Dermis blood vessel endothelial cell (primary cell): ENCODE measurements at places on chromosomes 12 and 14. TPM values are rescaled to one million over a fixed set of nuclear protein-coding genes. Genes with fewer than 3 reads are reported as not detected.
A peak's percentile ranks its signal among the peaks of the same experiment; 100 is the strongest.

DNA sequence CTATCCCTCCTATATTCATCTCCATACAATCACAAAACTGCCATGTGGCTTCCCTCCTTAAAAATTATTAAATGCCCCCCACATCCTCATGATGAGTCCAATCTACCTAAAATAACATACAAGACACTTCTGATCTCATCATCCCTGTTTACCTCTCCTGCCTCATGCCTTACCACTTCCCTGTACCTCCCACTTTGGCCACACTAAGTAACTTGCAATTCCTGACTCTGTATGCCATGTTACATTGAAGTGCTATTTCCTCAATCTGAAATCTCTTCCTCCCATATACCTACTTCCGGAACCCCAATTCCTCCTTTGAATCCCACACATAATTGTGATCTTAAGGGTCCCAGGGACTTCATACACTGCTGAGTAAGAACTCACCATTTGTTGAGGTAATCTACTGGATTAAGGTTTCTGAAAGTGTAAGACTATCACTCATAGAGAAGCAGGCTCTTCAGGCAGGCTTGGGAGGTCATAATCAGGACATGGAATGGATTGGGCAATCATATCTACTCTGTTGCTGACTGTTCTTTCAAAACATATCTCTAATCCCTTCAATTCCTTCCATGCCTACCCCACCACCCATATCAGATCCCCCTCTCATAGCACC lies 117.6 kb upstream of the PLEKHG7 start:
- no peak for DNase-seq

GRCh38 chr12:6235499-6235898 lies 35.3 kb downstream of the CD9 start:
- peak; percentile 63 for DNase-seq

DNA sequence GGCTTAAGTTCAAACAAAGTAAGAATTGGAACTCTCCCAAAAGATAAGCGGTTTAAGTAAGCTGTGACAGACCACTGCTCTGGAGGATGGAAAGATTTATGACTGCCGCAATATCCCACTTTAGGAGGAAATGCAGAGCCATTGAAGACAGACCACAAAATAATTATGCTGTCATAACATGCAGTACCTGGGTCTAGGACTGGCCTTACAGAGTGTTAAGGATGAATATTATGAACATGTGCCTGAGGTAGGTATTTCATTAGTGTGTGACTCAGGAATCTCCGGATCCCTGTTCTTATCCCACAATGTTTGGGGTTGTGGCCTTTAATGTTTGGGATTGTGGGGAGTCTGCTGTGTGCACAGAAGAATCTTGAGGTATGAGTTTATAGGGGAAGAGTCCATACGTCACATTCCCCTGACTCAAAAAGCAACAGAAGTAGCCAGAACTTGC lies 114.9 kb downstream of the SAMD4A start:
- no peak for DNase-seq

DNA sequence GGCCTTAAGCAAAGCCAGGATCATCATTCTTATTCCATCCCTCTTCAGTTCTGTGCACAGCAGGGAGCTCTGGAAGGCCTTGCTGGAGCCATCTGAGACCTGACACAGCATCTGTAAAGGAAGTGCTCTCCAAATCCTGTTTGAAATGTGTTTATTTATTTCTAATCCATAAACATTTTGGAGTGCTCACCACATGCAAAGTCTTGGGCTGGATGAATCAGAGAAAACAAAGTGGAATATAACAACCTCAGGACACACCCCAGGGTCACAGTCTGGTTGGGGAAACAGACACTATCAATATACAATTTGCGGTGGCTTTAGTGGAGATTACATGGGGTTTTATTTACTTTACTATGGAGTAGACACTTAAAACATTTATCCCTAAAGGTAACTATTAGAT lies 54.3 kb downstream of the BMP4 start:
- DNase-seq: no peak

Gene CISTR
- total RNA-seq: not detected in 2 replicates

DNA sequence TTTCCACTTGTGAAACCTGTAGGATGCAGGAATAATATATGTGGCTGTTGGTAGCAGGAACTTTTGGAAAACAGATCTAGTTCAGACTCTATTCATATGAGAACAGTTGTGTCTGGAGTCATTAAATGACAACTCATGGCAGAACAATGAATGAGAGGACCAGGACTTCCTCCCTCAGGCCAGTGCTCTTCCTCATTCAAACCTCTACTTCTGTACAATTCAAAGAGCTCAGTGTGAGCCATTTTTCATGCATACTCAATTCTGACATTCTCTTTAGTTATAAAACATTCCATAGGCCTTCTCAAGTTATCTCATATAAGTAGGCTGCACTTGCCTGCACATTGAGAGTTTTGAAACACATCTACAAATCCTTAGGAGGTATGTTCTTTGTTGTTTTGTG lies 1526.6 kb upstream of the FLRT2 start:
- peak; percentile 55 for DNase-seq

DNA sequence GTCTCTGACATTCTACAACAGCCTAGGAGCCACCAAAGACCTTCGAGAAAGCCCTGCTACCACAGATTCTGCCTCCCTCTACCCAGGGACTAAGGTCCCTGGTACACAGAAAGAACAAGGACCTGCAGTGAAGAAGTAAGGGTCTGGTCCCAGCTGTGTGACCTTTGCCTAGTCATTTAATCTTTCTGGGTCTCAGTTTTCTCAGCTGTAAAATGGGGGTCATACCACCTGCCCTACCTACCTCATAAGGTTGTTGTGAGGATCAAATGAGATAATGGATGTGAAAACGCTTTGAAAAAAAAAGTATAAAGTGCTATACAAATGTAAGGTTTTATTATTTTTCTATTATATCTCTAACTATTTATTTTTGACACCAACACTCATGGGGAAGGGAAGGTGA lies 5.2 kb upstream of the PRKAG1 start:
- DNase-seq: no peak

- no peak for DNase-seq
Measured at GRCh38 chr14:38716926-38717325, 386.1 kb downstream of the SEC23A start.

- no peak for DNase-seq
Measured at GRCh38 chr14:97233319-97233985, 436.3 kb downstream of the VRK1 start.

DNA sequence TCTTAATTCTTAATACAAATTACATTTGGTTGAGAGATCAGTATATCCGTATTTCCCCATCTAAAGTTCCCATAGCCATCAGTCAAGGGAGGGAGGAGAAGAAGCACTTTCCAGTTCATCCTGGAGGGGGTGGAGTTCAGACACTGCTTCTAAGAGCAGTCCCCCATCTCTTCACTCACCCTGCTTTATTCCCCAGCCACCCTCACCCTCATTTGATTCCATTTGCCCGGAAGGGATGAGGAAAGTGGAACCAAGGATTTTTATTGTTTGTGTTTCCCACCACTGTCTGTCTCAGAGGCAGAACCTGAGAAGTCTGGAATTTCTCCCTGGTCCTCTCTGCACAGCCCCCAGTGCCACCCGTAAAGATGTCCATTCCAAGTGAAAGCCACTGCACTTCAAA lies 134.2 kb upstream of the HIF1A start:
- peak; percentile 77 for DNase-seq

Gene PZP
- total RNA-seq: 0.70 and 2.4 TPM in 2 replicates

DNA sequence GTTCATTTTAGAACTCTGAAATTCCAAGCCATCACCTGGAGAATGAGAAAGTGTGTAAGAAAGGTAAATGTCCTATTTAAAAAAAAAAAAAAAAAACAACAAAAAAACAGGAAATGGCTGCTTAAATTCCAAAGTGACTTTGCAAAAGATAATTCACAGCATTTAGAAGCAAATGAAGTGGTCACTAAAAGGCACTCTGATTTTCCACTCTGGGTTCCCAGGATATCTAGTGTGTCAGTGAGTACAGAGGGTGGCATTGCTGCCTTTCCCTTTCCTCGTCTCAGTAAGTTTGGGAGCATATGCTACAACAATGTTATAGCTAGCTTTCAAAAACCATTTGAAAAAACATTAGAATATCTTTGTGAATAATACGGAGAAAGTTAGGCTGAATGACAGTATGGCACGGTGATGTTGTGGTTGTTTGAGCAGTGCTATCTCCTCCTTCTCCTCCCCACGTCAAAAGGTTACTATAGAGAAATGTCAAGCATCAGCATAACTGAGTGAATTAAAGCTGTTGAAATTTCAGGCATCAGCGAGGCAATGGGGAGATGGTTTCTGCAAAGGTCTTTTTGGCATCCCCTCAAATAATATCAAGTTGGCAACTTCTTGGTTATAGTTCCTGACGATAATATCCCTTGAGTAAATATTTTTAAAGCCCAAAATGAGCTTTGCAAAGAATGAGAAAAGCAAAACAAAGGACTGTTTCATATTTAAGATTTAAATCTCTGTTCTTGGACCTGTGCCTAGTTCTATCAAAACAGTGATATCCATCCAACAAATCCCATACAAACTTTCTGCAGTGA lies 164.5 kb upstream of the E2F7 start:
- peak; percentile 17 for DNase-seq

Gene CREBL2
- total RNA-seq: 37.9 and 42.4 TPM in 2 replicates

GRCh38 chr14:91722386-91722785 lies 9.5 kb downstream of the CATSPERB start:
- no peak for DNase-seq

DNA sequence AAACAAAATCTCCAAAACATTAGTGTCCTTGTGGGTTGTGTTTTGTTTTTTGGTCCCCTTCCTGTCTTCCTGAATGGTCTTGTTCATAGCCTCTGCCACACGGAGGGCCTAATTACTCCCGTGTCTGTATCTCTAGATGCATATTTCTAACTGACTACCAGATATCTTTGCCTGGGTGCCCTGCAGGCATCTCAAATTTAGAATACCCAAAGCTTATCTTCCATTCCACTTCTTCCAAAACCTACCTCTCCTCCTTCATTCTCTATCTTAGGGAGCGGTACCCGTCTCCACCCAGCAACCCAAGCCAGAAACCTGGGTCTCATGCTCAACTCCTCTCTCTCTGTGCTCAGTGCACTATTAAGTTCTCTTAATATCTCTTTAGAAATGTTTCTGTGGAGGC lies 10.9 kb upstream of the METAP2 start:
- DNase-seq: no peak

Gene MEG3
- total RNA-seq: 0.65 and 2.2 TPM in 2 replicates

Gene BDKRB1
- total RNA-seq: not detected in 2 replicates

DNA sequence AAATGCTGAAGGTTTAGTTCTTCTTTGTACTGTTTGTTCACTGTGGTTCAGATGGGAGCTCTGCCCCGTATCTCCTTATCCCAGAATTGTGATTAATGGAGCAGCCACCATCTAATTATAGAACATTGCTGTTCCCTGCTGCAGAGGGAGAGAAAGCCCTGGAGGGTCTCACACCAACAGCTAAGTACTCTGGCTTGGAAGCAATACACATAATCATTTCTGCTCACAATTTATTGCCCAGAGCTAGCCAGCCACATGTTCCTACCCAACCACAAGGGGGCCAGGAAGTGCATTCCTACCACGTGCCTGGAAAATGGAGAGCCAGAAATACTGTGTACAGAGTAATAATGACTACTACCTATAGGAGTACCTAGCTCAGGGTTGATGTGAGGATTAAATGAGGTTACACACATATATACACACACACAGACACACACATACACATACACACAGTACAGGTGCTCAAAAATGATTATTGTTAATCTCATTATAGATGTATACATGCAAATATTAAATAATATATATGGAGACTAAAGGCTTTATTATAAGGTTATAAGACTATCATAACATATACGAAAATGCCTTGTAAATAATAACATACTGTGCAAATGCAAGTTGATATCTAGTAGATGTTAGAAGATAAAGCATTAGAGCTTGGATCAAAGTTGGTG lies 22.3 kb downstream of the MSRB3 start:
- peak; percentile 46 for DNase-seq

Gene E2F7
- 7.3 and 13.4 TPM in 2 replicates for total RNA-seq

DNA sequence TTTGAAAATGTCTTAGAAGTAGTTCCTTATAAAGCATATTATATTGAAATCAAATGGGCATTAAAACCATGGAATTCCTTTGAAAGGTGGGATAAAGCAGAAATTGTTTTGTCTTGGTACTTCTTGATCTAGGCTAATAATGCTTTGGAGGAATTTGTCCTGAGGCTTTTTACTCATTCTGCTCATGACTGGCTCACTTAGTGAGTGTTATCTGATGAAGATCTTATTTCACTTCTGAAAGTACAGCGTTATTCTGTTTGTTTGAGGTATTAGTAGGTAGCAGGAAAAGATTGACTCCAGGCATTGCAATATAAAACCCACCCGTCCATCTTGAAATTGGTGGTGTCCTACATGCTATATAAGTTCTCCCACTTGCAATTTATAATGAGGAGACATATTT lies 5.5 kb downstream of the C12orf71 start:
- no peak for DNase-seq

Gene ARMH4
- 1.5 and 2.0 TPM in 2 replicates for total RNA-seq

GRCh38 chr14:31902945-31903646 lies 174.0 kb upstream of the ARHGAP5 start:
- DNase-seq: no peak

- peak; percentile 88 for DNase-seq
Measured at GRCh38 chr12:113462117-113462774, 9.4 kb downstream of the LHX5 start.

GRCh38 chr12:99381992-99382391 lies 265.6 kb upstream of the GARIN6 start:
- DNase-seq: no peak

Gene CLEC4A
- total RNA-seq: 0.19 TPM in 1 of 2 replicates, not detected in the other

DNA sequence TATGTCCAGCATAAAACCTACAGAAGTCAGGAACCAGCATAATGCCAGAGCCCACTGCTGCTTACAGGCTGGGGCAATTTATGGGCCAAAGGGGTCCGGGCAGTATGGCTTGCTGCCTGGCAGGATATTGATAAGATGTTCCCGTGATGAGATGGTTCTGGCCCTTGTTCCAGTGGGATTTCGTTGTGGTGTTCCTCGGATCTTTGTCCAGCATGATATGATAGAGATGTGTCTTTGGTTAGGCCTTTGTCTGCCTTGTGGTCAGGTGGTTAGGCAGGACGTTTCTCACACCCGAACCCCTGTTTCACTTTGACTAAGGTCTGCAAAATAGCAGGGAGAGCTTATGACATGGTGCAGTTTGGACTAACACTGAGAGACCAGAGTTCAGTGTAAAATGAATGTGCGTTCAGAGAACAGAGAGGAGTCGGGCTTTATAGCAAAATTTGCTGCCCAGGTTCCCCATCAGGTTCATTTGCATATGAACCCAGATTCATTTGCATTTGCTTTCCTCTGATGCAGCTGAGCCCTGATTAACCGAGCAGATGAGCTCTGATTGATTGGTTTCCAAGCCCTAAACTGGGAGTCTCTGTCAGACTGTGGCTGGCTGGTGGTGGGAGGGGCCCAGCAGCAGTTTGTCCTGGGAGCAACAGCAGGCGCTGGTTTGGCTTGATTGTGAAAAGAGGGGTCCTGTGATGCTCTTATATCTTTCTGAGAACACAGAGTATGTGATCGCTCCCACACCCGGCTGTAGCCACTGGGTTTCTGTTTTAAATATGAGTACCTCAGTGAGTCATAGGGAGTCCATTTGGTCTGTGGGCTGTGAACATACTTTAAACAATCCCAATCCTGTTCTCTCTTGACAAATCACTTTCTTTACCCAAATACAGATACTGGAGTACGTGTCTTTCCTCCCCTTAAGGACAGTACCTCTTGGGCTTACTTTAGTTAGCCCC lies 156.3 kb upstream of the PZP start:
- DNase-seq: no peak
